Activated CD4-positive, CD25-positive, alpha-beta regulatory T cell (primary cell): ENCODE measurements at places on chromosomes 1 and 21.

DNA sequence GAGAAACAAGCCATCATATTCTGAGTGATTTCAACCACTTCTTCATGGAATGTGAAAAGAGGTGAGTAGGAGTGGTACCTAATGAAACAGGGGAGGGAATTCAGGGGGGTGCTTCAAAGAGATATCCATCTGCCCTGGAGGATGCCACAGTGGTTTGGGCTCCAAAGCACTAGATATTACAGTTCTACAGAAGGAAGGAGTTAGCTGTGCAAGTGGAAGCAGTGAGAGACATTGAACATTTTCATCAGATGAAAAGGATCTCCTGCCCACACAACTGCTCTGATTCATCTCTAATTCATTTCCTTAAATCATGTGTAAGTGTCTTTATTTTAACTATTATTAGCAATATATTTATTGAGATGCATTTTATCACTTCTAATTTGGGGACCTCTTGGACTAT lies 2.8 kb upstream of the RGS5 start:
- DNase-seq = no peak

DNA sequence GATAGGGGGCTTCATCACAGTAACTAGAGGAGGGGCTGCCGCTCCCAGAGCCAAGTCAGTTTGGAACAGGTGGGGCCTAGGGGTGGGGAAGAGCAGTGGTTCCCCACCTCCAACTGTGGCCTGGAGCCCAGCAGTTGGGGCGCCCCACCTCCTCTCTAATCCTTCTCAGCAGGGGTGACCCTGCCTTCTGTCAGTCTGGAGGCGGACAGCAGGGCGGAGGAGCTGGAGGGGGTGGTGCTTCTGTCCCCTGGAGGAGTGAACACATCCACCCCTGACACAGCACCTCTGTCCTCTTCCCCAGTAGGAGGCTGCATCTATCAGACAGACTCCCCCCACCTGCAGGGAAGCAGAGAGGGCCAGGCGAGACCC lies 73.8 kb downstream of the MRPL37 start:
- DNase-seq = no peak

DNA sequence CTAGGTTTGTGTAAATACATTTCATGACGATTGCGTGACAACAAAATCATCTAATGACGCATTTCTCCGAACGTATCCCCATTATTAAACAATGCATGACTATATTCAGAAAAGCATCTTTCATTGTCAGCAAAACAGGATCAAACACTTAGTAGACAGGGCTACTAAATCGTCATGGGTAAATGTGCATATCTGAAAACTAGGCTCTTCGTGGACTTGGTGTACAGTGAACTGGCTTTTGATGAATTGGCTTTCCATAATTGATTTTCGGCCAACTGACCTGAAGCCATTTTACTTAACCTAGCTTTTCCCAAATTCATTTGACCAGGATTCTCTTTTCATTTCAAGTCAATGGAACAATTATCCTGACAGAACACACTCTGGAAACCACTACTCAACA lies 665.0 kb downstream of the SMYD3 start:
- DNase-seq = no peak

DNA sequence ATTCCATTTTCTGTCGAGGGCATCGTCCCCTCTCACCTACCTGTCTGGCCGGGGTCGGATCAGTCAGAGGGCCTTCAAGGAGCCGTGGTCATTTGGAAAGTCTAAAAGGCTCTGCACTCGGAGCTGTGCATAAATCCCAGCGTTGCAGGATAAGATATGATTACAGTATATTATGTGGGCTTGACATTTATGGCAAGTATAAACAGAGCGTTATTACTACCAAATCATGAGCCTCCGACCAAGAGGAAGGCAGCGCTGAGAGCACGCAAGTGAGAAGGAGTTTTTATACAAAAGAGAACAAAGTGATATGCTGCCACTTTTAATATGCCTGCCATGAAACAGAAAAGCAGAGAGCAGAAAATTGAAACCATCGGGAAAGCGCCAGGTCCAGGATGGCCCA lies 419.4 kb upstream of the VAMP3 start:
- no peak for DNase-seq

- no peak for DNase-seq
Measured at GRCh38 chr1:23370330-23370708, 683 bp upstream of the ZNF436 start.

DNA sequence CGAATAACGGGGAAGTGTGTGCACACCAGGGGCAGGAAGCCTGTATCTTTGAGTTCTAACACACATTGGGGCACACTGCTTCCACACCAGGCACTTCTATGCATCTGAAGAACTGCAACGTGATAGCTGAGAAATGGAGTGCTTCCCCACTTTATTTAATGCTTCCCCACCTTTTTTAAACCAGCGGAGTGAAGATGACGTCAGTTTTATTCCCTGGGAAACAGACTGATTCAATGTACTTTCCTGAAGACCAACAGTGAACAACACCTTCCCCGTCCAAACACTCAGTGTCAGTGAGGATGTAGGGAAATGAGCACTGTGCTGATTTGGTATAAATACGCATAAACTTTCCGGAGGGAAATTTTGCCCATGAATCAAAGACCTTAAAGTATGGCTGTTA lies 87.1 kb downstream of the PGBD5 start:
- DNase-seq = no peak

DNA sequence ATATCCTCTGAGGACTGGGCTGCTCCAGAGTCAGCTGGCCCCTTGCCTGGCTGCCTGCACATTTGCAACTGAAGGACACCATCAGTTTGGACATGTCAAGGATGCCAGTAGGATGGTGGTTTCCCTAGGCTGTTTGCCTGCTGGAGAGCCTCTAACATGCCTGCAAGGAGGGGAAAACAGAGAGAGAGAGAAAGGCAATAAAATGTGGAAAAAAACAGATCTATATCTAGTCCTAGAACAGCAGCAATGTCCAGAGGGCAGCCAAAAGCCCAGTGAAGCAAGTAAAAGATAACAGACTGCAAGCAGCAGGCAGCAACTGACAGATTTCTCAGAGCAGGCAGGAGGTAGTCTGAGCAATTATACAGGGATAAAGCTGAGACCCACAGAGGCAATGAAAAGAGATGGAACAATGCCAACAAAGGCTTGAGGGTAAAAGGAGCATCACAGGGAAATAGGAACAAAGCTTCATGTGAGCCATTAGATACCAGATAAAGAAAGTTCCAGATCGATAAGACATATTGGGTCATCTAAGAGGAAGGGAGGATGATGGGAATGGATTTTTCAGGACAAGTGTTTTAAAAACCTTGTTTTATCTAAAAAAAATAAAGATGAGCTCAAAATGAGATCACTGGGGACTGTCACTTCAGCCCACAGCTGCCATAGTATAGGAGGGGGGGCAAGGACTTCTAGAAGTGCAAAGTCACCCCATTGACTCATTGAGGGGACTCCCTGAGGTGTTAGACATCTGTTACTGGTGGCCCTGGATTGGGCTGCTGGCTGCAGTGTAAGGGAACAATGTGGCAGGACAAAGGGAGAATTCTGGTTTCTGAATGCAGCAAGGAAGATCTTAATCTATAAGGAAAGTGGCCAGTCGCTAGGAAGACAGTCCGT lies 38.6 kb upstream of the GADD45A start:
- DNase-seq = no peak

DNA sequence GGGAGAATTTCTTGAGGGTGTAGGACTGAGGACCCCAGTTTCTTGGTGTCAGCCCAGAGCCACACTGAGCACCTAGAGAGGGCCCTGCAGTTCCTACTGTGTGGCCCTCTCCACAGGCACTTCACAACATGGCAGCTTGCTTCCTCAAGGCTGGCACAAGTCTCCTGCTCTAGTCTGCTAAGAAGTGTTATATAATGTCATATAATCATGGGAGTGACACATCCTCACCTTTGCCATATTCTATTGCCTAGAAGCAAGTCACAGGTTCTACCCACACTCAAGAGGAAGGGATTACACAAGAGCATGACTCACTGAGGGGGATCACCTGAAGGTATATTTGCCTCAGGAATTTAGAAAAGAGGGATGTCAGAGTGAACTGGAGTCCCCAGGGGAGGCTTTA lies 5.5 kb upstream of the SNX27 start:
- no peak for DNase-seq

DNA sequence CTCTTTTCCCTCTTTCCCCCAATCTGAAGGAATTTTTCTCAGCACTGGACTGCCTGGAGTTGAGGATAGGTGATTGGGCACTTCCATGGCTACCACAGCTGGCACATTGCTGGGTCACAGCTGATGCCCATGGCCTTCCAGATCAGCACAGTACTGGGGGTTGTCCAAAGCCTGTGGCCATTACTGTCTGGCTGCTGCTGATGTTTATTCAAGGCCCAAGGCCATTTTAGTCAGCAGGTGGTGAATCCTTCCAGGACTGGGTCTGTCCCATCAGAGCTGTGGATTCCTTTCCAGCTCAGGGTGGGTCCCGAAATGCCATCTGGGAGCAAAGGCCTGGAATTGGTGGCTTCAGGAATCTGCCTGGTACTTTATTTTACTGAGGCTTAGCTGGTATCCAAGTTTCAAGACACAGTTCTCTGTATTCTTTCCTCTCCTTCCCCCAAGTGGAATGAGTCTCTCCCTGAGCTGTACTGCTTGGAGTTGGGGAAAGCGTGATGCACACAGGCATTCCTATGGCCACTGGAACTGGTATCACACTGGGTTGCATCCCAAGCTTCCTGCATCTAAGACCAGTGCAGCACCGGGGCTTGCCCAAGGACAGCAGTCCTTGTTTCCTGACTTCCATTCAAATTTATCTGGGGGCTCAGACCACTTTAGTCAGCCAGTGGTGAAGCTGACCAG lies 19.1 kb downstream of the GPR88 start:
- DNase-seq = no peak

GRCh38 chr1:7636795-7637526 lies 134.1 kb upstream of the VAMP3 start:
- no peak for DNase-seq
